ENCODE measurements at places on chromosomes 12 and 14. TPM values are rescaled to one million over a fixed set of nuclear protein-coding genes. Genes with fewer than 3 reads are reported as not detected.

The CCDC38 gene
- total RNA-seq = not detected

The CFAP54 gene
- total RNA-seq = 1.7 TPM

The DAO gene
- not detected for total RNA-seq

The COX14 gene
- total RNA-seq = 74.4 TPM

The SERPINA5 gene
- 3.7 TPM for total RNA-seq

The ADGRD1 gene
- 35.8 TPM for total RNA-seq

The KERA gene
- total RNA-seq = not detected

All from vagina (tissue), 2 donors.